Ureter (tissue), 1 donor: ENCODE measurements at places on chromosomes 12 and 14. TPM values are rescaled to one million over a fixed set of nuclear protein-coding genes. Genes with fewer than 3 reads are reported as not detected.

Gene ADAM21
- total RNA-seq = not detected

Gene TAS2R7
- not detected for total RNA-seq

Gene OAS2
- total RNA-seq = 27.5 TPM

Gene TRAFD1
- total RNA-seq = 37.0 TPM

Gene TEP1
- 38.7 TPM for total RNA-seq
